ENCODE measurements at places on chromosomes 2 and 18. TPM values are rescaled to one million over a fixed set of nuclear protein-coding genes. Genes with fewer than 3 reads are reported as not detected.

FRZB gene
- 0.47 TPM for total RNA-seq

- no peak overlapping the region for H3K27ac ChIP-seq
- no peaks in the 10 kb centered on the region for H3K27me3 ChIP-seq
- no peak overlapping the region for H3K4me3 ChIP-seq
- H3K4me1 ChIP-seq, result no peaks in the 10 kb centered on the region
Observed at GRCh38 chr18:5155218-5155906, 41.7 kb downstream of the AKAIN1 start.

AQP12A gene
- not detected for total RNA-seq

GRCh38 chr2:75079575-75079974 lies 119.7 kb downstream of the TACR1 start:
- H3K4me1 ChIP-seq, result no peaks in the 10 kb centered on the region
- DNase-seq, result no peak
- no peaks in the 10 kb centered on the region for H3K36me3 ChIP-seq

RAD51AP2 gene
- total RNA-seq, result 0.25 TPM

DNA sequence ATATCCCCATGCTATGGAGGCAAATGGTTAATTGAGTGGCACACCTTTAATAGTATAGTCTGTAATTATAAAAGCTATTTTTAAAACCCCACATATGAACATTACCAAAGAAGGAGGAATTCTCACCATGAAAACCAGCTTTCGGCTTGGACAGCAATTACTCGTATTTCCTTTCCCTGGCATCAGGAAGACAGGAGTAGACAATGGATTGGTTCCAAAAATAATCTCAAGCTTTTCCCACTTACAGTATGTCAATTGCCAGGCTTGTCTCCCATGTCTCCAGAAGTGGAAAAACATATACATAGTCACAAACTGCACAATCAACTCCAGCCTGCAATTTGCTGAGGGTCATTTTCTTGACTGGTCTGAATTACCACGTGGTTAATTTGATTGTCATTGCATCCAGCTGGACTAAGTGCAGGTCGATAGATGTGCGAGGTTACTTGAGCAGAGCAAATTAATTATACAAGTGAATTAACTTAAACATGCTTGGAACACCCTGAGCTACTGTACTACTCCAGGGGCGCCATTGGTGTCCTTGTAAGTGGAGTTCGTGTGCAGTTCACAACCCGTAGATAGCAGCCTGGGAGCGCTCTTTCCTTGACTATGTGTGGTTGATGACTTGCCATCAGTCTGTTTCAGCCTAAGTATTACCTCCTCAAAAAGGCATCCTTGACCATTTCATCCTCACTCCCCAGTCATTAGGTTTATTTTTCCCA lies 124.3 kb upstream of the PELI1 start:
- no peak for DNase-seq
- no peak overlapping the region for H3K27ac ChIP-seq

DNA sequence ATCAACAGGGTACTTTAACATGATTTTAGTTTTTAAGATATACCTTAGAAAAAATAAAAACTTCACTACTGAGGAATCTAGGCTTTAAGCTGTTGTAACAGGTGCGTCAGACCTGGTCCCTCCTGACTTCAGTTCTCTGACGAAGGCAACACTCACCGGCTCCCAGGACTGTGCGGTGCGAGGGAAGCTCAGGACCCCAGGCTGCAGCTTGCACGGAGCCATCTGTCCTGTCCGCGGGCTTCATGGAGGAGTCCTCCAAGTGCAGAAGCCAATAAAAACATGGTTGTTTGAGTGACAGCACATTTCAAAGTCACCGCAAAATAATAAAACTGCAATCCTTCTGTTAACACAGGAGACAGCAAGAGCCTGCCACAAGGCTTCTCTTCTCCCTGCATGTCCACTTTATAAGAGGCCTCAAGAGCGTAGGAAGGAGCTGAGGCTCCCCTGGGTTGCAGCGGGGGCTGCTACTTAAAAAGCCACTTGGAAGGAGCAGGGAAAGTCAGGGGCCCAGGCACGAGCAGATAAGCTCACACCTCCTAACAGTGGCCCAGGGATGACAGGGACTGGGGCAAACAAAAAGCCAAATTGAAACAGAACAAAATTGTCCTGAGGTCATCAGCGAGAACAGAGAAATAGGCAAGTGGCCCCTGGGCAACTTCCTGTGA lies 4.6 kb downstream of the HJURP start:
- no peak overlapping the region for H3K27ac ChIP-seq
- no peaks in the 10 kb centered on the region for H3K36me3 ChIP-seq

- H3K4me1 ChIP-seq, result no peaks in the 10 kb centered on the region
- no peaks in the 10 kb centered on the region for H3K27me3 ChIP-seq
- no peak overlapping the region for H3K27ac ChIP-seq
- no peak for DNase-seq
Observed at GRCh38 chr2:4502230-4502843, 799.0 kb downstream of the DCDC2C start.

DNA sequence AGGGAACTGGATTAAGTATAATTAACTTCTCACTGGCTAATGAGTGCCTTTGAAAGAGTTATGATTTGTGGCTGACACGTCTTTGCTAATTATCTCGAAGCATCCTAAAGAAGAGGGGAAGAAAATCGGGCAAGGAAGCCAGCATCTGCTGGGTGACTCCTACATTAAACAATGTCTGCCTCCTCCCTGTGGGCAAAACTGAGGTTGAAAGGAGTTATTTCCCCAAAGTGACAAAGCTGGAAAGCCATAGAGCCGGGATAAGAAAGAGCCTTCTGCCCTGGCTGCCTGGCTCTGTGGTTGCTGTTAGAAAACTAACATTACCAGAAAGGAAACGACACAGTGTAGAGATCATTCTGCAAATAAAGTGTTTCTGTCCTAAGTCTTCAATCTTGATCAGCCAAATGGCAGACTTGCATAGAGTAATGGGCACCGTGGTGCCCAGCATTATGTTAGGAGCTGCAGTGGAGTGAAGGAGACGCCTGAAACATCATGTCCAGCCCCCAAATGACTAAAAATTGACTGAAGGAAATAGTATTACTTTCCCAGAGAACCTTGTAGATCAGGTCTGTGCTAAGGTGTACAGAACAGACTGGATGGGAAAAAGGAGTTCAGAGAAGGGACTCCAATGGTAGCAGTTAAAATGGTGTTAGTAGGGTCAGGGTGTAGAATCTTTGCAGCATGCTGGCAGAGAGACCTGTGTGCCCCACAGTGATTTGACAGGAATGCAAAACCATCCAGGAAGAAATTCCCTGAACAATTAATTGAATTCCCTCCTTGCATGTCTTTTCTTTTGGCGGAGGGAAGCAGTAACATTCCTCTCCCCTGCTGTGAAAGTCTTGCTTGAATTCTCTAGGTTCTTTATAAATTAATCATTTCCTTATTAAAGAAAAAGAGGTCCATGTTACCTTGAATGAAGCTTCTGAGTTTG lies 44.4 kb downstream of the ALPK2 start:
- no peak for DNase-seq
- H3K36me3 ChIP-seq, result no peaks in the 10 kb centered on the region
- no peaks in the 10 kb centered on the region for H3K27me3 ChIP-seq
- no peak overlapping the region for H3K4me3 ChIP-seq

GRCh38 chr2:15801439-15801838 lies 138.9 kb upstream of the MYCN start:
- no peaks in the 10 kb centered on the region for H3K36me3 ChIP-seq
- no peak overlapping the region for H3K4me3 ChIP-seq
- H3K27me3 ChIP-seq, result no peaks in the 10 kb centered on the region
- no peak for DNase-seq
- H3K4me1 ChIP-seq, result no peaks in the 10 kb centered on the region

GRCh38 chr2:200161458-200161857 lies 145.0 kb upstream of the SPATS2L start:
- no peak overlapping the region for H3K27ac ChIP-seq
- DNase-seq, result no peak
- no peaks in the 10 kb centered on the region for H3K36me3 ChIP-seq
- H3K4me1 ChIP-seq, result no peaks in the 10 kb centered on the region
- no peak overlapping the region for H3K4me3 ChIP-seq
- H3K27me3 ChIP-seq, result no peaks in the 10 kb centered on the region

LIMS2 gene
- total RNA-seq, result 1.4 TPM

GRCh38 chr2:50535971-50536759 lies 495.8 kb downstream of the NRXN1 start:
- H3K36me3 ChIP-seq, result no peaks in the 10 kb centered on the region
- no peaks in the 10 kb centered on the region for H3K27me3 ChIP-seq
- no peak overlapping the region for H3K4me3 ChIP-seq
- no peaks in the 10 kb centered on the region for H3K4me1 ChIP-seq
- no peak overlapping the region for H3K27ac ChIP-seq
- DNase-seq, result no peak

DNA sequence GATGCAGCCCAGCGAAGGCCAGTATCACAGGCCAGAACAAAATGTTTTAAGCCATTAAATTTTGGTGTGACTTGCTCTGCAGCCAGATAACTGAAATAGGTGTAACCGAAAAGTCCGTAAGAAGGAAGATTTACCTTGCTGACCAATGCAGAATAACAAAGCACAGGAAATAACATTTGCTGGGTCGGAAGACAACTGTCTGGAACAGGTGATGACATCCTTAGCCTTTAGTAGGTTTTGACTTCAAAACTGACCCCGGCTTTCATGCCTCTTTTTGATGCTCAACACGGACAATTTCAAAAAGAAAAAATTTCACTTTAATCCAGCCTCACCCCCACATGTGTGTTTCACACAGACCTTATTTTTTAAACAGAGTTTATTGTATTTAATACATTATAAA lies 93.7 kb downstream of the KCTD1 start:
- no peaks in the 10 kb centered on the region for H3K4me1 ChIP-seq
- no peak overlapping the region for H3K4me3 ChIP-seq
- peaks cover 2% of the 10 kb centered on the region for H3K36me3 ChIP-seq
- no peak overlapping the region for H3K27ac ChIP-seq
- no peak for DNase-seq
- H3K27me3 ChIP-seq, result no peaks in the 10 kb centered on the region

DNA sequence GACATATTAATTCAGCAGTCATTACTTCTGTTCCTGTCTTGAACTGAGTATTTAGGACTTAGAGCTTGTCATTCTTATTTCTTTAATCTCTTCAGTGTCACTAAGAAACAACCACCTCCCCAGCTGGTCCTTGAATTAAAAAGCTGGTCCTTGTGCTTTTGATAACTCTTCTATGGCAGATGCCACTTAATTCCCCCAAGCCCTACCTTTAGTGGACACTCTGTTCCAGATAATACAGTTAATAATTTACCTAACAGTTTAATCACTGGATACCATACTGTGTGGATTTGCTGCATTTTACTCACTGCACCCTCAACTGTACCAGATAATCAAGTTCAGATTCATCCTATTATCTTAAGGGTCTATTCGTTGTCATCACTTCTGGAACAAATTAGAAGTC lies 73.1 kb downstream of the SKA1 start:
- peaks cover 20% of the 10 kb centered on the region for H3K4me1 ChIP-seq
- no peak overlapping the region for H3K27ac ChIP-seq
- H3K36me3 ChIP-seq, result no peaks in the 10 kb centered on the region
- no peak for DNase-seq
- H3K27me3 ChIP-seq, result no peaks in the 10 kb centered on the region

DNA sequence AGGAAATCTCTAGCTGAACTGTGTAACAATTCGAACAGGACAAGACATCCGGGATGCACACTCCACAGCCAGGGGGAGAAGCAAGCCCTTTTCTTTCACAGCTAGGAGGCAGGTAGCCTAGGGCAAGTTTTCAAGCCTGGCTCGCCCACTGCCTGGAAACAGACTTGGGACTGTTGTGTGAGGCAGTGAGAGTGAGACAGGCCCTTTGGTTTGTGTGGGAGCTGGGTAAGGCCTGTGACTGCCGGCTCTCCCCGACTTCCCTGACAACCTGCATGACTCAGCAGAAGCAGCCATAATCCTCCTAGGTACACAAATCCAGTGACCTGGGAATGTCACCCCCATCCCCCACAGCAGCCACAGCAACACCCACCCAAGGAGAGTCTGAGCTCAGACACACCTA lies 179.7 kb downstream of the WDPCP start:
- H3K36me3 ChIP-seq, result peaks cover 2% of the 10 kb centered on the region
- no peaks in the 10 kb centered on the region for H3K4me1 ChIP-seq
- no peaks in the 10 kb centered on the region for H3K27me3 ChIP-seq
- no peak overlapping the region for H3K27ac ChIP-seq
- no peak for DNase-seq

GRCh38 chr2:116935097-116935814 lies 879.2 kb upstream of the DDX18 start:
- no peaks in the 10 kb centered on the region for H3K4me1 ChIP-seq
- no peak overlapping the region for H3K4me3 ChIP-seq
- DNase-seq, result no peak
- H3K27ac ChIP-seq, result no peak overlapping the region

DNA sequence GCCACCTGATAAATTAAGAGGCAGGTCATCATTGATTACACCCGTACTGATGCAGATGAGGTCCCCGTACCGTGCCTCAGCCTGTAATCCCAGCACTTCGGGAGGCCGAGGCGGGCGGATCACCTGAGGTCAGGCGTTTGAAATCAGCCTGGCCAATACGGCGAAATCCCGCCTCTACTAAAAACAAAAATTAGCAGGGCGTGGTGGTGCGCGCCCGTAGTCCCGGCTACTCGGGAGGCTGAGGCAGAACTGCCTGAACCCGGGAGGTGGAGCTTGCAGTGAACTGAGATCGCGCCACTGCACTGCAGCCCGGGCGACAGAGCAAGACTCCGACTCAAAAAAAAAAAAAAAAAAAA lies 683 bp upstream of the ENOSF1 start:
- peaks cover 3% of the 10 kb centered on the region for H3K4me1 ChIP-seq
- H3K36me3 ChIP-seq, result peaks cover 4% of the 10 kb centered on the region
- H3K4me3 ChIP-seq, result peak overlapping the region; percentile 60
- no peaks in the 10 kb centered on the region for H3K27me3 ChIP-seq

DNA sequence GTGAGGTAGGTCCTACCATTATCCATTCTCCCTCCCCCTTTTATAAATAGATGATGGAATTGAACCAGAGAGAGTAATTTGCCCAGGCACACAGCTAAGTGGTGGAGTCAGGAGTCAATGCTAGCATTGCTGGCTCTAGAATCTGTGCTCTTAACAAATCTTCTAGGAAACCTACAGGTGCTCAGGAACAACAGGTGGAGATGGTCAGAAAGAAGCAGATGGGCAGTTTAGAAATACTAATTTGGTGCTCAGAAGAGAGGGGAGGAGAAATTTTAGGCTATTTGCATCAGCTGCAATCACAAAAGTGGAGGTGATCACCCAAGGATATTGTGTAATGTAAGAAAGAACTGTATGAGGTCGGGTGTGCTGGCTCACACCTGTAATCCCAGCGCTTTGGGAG lies 219.4 kb upstream of the SMAD7 start:
- no peaks in the 10 kb centered on the region for H3K4me1 ChIP-seq
- no peak for DNase-seq
- H3K27ac ChIP-seq, result no peak overlapping the region

DNA sequence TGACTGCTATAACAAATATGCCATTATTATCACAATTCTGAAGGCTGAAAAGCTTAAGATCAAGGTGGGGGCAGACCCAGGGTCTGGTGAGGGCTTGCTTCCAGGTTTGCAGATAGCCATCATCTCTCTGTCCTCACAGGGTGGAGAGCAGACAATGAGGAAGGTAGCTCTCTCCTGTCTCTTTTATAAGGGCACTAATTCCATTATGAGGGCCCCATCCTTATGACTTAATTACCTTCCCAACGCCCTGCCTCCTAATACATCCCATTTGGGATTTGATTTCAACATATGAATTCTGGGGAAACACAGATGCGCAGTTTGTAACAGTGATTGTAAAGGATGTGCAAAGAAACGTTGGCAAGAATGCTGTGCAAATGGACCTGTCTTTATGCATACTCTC lies 44.8 kb downstream of the PARD3B start:
- H3K27me3 ChIP-seq, result no peaks in the 10 kb centered on the region
- H3K4me1 ChIP-seq, result no peaks in the 10 kb centered on the region
- DNase-seq, result no peak
- no peak overlapping the region for H3K27ac ChIP-seq
- no peaks in the 10 kb centered on the region for H3K36me3 ChIP-seq

ACOXL gene
- not detected for total RNA-seq
